Inflammatory macrophage treated with lipopolysaccharide for 1 hour (primary cell): ENCODE measurements at places on chromosomes 5 and 9.

DNA sequence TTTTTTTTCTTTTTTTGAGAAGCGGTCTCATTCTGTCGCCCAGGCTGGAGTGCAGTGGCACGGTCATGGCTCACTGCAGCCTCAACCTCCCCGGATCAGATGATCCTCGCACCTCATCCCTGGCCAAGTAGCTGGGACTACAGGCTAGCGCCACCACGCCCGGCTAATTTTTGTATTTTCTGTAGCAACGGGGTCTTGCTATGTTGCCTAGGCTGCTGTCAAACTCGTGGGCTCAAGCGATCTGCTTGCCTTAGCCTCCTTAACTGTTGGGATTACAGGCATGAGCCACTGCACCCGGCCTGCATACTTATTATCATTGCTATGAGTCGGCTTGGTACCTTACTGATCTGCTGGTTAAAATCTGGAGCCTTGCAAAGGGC is 790 bp upstream of the IARS1 start:
- no peak for DNase-seq

- DNase-seq: no peak
These were observed 86.8 kb downstream of the LHX2 start for GRCh38 chr9:124098141-124098905.

DNA sequence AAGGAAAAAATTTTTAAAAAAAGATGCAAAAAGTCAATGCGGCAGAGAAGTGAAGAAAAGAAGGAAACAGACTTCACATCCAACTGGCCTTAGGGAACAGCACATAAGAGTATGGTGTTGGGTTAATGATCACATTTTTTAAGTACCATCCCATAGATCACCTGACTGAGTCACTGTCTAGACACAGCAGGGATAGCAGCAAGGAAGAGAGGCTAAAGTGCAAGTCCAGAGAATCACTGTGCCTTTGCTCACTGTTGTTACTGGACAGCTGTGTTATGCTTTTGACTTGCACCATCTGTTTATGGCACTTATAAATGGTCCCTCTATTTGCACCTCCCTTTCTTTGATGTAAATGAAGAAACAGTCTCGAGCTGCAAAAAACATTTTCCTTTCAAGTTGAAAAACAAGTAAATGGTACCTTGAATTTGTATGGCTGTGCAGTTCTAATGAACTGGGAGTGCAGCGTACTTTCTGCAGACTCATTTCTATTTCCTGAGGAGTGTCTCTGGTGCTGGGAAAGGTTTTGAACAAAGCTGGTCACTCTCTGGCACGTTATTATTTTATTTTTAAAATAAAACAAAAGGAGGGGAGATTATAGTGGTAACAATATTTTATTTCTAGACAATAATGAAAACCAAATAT is 84.2 kb downstream of the TRPM6 start:
- no peak for DNase-seq

DNA sequence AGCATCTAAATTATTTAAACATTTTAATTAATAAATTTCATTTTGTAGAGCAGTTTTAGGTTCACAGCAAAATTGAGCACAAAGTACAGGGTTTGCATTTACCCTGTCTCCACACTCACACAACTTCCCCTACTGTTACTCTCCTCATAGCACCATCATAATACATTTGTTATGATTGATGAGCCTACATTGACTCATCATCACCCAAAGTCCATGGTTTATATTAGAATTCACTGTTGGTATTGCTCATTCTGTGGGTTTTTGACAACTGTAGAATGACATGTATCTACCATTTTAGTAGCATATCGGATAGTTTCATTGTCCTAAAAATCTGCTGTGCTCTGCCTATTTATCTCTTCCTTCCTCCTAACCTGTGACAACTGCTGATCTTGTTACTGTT is 411.1 kb upstream of the MPDZ start:
- no peak for DNase-seq

GRCh38 chr9:97794666-97795065 is 58.4 kb upstream of the FOXE1 start:
- DNase-seq: no peak
